ENCODE measurements at places on chromosomes 11 and 22.

- DNase-seq, result no peak
These were observed 9.4 kb upstream of the PLEKHB1 start for GRCh38 chr11:73637012-73637411.

DNA sequence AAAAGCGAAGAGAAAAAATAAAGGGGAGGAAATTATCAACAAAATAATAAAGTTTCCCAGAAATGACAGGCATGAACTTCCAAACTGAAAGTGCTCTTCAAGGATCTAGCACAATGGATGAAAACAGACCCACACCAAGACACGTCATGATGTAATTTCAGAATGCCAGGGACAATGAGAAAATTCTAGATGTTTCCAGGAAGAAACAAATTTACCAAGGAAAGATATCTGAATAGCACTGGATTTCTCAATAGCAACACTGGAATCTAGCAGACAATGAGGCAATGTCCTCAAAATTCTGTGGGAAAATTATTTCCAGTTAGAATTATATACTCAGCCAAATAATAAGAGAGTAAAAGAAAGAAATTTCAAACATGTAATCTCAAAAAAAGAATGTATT is 46.0 kb downstream of the DENND5A start:
- no peak for DNase-seq

DNA sequence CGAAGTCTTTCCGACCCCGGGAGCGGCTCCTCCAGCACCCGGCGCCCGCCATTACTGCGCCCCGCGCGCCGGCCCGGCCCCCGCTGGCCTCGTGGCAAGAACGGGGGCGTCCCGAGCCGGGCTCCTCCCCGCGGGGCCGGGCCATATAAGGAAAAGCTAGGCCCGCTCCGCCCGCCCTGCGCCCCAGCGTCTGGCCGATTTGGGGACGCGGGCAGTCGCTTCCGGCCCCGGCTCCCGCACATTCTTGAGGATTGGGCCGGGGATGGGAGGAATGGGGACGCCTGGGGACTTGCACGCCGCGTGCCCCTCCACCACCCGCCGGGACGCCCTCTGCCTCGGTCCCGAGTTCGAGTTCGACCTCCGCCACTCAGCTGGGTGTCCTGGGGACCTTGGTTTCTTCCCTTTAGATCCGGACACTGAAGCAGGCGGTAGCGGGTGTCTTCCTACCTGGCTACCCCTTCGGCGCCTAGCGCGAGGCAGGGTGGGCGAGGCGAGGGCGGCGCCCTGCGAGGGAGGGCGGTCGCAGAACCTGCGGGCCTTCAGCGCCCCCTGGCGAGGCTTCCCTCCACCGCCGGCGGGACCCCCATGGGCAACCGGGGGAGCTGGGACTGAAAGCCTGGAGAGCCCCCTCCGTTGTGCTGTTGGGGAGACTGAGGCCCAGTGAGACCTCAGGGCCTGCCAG is 3.8 kb downstream of the SMTN start:
- DNase-seq, result peak; percentile 92

DNA sequence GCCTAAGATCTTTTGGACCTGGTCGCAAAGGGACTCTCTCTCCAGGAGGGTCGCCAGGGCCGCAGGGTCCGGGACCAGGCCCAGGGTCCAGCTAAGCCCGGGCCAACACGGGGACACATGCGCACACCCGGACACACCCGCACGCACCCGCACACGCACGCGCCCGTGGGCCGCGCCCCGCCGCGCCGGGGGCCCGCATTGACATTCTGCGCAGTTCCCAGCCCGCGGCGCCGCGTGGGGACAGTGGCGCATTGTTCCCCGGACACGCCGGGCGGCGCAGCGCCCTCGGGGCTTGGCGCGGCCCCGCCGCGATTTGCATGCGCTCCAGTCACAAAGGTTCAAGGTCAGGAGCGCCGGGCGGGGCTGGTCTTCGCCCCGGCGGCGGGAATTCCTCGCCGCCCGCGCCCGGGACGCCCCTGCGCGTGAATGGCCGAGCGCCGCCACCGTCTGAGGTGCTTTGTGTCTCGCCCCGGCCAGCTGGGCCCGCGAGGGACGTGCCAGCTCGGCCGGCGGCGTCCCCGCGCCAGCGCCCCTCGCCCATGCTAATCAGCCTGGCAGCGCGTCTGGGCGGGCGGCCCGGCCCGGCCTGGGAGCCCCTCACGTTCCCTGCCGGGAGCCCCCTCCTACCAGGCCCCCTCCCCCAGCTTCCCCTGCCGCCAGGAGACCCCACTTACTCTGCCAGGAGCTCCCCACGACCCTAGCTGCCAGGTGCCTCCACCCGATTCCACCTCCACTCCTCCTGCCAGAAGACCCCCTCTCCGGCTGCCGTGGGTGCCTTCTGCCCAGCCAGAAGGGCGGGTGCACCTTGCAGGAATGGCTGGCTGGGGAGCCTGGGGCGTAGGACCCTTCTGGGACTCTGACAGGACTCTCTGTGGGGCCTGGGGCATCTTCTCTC is 50.5 kb upstream of the WNT7B start:
- DNase-seq, result peak; percentile 50

DNA sequence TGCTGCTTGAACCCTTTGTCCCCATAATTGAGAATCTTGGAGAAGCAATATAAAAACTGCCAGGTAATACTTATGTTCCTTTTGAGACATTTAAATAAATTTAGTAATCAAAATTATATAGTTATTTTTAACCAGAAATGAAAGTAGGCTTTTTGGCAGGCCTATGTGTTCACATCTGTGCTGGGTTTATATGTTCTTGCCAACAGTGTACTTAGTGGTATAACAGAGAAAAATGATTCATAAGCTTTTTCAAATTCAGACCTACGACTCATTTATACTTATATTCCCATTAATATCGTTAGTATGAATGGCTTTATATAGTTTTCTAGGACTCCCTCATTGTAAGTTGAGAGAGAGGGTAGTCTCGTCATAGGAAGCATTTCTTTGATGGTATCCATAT is 79.0 kb downstream of the DDX10 start:
- no peak for DNase-seq

GRCh38 chr22:26677217-26677616 is 19.8 kb downstream of the MIAT start:
- no peak for DNase-seq

DNA sequence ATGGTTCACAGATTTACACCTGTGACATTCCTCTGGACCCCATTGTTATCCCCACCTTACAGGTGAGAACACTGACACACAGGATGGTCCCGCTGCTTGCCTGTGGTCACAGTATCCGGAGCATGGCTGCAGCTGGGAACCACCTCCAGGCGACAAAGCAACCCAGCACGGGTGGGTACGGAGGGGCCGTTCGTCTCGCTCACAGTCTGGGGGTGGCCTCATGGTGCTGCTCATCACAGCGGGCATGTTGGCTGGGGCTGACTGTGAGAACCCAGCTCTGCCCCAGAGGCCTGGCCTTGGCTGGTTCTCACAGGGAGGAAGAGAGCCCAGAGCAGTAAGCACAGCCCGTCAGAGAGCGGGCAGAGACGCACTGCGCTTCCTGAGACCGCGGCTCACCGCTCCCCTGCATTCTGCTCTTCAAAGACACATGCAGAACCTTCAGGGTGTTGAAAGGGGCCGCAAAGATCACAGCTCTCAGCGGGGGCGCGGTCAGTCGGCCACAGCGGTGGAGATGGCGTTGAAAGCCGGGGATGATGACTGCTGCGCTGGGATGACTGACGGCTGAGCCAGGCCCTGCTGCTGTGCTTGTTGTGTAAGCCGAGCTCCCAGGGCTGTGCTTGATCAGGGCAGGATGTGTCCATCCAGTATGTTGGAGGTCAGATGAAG is 423.0 kb downstream of the BRD1 start:
- DNase-seq, result no peak

DNA sequence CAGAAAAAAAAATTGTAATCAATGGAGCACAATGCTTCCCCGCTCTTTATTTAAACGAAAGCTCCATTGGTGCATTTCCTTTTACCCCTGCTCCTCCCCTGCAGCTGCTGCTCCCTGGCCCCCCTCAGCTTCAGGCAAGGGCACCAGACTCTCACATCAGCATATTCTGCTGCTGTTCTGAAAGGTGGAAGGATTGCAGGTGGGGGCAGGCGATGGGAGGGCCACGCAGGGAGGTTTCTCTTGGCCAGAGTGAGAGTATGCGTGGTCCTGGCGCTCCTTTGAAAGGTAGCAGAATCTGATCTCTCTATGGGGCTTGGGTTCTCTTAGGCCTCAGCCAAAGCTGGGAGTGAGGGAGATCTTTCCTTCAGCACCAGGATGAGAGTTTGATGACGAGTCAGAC is 240.9 kb upstream of the CADM1 start:
- no peak for DNase-seq

DNA sequence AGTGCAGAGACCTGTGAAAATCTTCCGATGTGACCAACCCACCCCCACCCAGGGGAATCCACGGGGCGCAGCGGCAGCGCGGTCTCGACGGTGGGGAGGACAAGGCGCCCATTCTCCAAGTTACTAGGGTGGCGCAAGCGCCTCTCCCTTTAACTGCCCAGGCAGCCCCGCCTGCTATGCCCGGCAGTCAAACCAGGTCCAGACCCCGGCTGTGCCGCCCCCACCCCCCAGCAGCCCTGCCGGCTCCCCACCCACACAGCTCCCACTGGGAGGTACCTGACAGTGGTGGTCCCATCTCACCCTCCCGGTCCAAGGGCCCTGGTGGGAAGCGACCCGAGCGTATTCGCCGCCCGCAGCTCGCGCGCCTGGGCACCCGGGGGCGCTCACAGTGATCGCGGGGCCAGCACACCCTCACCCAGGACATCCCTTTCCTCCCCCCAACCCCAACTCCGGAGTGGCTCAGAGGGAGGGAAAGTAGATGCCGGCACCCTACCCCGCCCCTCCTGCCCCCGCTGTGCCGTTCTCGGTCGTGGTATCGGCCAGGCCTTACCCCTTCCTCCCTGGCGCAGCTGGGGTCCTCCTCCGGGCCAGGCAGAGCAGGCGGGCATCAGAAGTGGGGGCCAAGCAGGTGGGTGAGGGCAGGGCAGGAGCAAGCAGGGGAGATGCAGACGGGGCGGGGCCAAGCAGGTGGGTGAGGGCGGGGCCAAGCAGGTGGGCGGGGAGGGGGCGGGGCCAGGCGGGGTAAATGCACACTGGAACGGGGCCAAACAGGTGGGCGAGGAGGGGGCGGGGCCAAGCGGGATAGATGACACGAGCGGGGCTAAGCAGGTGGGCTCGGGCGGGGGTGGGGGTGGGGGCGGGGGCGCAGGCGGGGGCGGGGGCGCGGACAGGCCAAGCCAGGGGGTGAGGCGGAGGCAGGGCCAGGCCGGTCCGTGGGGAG is at the start of gene TRPM5:
Gene TRPM5 (minus strand): TSS at position 634 of the 940 bp plus-strand sequence. CDS start 21,478 bp downstream, outside the sequence.
- no peak for DNase-seq

GRCh38 chr11:21411597-21411996 is 742.2 kb downstream of the NELL1 start:
- DNase-seq, result no peak

GRCh38 chr11:64875369-64876228 is 2.8 kb downstream of the EHD1 start:
- DNase-seq, result no peak

DNA sequence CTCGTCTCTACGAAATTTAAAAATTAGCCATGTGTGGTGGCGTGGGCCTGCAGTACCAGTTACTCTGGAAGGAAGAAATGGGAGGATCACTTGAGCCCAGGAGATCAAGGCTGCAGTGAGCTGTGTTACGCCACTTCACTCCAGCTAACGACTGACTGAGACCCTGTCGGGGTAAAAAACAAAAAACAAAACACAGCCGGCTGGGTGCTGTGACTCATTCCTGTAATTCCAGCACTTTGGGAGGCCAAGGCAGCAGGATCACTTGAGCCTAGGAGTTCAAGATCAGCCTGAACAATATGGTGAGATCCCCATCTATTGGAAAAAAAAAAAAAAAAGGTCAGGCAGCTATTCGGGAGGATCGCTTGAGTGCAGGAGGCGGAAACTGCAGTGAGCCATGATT is 2.4 kb downstream of the PAFAH1B2 start:
- no peak for DNase-seq

GRCh38 chr22:50261615-50262459 is at the start of gene MAPK12:
MAPK12 (minus strand) TSS chr22:50261683; CDS start chr22:50261509, 174 bp downstream.
- no peak for DNase-seq

DNA sequence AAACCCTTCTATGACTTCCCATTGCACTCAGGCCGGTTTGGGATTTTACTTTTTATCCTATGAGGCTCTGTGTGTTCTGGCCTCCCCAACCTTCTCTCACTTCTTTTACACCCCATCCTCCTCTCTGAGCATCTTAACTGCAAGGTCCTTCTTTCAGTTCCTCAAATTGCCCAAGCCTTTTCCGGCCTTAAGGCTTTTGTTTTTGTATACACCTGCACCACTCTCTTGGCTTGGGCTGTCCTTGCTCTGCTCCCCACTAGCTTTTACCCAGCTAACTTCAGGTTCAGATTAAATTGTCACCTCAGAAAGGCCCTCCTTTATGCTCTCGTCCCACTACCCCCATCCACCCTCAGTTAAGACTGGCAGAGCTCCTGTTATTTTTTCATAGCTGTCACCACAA is 55.5 kb downstream of the FAM83F start:
- DNase-seq, result no peak

DNA sequence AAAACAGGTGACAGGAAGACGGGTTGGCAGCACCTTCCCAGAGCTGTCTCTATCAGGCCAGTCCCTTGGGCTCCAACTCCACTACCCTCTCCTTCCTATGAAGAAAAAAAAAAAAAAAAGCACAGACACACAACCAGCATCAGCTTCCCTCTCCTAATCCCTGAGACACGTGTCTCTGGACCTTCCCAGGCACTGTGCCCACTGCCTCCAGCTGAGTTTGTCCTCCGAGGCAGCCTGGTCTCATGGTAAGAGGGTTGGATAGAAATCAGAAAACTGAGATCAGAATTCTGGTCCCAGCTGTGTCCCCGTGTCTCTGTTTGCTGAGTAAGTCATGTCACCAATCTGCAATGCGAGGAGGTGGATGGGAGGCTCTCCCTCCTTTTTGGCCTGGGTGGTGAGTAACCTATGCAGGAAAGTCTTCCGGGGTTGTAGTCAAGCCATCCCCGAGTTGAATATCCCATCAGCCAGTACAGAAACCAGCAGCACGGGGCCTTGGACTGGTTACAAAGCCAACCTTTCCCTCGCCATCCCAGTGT is 193.7 kb upstream of the TBCEL start:
- DNase-seq, result peak; percentile 44

DNA sequence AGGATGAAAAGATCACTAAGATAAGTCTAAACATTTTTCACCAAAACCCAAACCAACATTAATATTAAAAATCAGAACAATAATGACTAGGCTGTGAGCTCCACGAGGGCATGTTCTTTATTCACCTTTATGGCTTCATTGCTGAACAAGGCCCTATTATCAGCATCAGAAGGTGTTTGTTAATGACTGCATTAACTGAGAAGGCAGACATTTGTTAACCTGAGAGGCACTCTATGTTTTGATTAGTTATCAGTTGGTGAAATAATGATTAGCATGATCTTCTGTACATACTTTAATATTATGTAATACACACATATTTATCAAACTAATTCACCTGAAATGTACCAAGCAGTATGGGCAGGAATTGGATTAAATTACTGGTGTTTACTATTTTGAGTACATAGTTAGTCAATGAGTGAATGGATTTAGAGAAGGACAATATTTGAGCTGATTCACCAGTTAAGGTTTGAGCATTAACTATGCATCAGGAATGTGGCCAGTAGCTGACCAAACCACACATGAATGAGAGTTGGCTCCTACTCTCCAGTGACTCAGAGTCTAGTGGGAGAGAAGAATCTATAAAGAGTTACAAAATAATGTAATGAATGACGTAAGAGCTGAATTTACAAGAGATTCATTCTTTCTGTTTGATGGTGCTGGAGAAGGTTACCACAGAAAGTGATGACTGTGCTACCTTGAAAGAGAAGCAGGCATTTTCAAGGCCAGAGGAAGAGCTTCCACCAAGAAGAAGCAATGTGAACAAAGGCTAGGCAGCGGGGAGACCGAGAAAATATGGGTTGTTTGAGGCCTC is 6.7 kb downstream of the IL18 start:
- DNase-seq, result no peak

- no peak for DNase-seq
These were observed 696.5 kb upstream of the CHORDC1 start for GRCh38 chr11:90919332-90919731.

- no peak for DNase-seq
These were observed 1.9 kb downstream of the SLC5A12 start for GRCh38 chr11:26719998-26720397.

Data from femur (tissue), 1 donor.